CD4-positive, alpha-beta T cell treated with Interleukin-6 for 4 hours (primary cell): ENCODE measurements at places on chromosomes 6 and 20.

DNA sequence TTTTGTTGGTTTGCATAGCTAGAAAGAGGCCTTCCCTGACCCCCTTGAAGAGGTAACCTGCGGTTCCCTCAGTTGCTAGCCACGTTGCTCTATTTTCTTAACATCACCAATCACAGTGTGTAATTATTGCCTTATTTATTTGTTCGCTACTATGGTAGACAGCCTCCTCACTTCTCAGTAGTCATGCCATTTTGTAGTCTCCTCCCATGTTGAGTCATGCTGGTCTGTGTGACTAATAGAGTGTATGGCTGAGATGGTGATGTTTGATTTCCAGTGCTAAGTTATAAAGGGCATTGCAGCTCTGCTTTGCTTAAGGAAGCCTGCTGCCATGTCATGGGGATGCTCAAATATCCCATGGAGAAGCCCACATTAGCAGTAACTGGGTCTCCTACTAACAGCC, 236.6 kb upstream of the CHD6 start:
- no peak for DNase-seq

DNA sequence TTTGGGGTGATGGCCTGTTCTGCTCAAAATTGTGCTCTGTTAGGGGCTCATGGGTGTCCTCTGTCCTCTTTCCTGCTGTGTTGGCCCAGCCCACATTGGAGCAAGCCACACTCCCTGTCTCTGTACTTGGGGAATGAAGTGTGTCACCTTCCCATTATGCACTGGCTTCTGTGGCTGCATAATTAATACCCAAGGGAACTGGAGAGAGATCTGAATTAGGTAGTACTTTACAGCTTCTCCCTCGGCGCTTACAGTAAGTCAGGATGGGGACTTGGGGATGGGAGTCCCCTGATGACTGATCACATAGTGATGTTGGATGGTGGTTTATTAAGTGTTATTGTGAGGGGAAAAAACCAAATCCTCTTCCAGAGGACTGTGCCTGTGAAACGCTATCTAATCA, 116.6 kb downstream of the FOXO3 start:
- DNase-seq: no peak

GRCh38 chr20:25087186-25087929, 5.4 kb upstream of the VSX1 start:
- no peak for DNase-seq

DNA sequence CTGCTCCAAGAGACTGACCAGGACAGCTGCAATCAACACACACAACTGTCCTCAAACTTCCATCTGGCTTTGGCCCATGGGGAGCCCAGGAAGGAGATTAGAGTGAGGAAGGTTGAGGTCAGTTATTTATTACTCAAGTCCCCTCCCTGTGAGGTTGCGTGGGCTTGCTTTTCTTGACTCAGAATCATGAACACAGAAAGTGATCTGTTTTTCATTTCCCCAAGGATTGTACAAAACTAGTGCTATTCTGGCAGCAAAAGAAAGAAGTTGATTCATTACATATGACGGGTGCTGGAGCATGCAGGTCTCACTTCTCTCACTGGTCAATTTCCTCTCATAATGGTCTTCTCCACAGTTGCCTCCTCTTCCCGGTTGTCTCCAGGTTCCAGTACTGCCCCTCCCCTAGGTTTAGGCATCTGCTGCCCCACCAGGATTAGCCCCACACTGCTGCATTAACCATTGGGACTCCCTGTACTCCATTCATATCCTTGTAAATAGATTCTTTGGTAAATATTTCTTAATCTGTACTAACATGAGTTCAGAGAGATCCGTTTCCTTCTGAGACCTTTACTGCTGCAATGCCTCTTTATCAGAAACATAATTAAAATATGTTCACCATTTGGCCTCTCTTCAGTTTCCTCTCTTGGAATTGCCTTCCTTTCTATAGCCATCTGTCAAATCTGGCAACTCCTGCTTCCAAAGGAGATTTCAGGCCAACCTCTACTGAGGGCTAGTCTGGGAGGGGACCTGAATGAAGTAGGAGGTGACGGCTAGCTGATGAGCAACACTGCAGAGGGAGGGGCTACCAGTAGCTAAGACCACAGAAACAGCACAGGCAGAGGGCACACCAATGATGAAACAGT, 888.8 kb downstream of the QKI start:
- no peak for DNase-seq

DNA sequence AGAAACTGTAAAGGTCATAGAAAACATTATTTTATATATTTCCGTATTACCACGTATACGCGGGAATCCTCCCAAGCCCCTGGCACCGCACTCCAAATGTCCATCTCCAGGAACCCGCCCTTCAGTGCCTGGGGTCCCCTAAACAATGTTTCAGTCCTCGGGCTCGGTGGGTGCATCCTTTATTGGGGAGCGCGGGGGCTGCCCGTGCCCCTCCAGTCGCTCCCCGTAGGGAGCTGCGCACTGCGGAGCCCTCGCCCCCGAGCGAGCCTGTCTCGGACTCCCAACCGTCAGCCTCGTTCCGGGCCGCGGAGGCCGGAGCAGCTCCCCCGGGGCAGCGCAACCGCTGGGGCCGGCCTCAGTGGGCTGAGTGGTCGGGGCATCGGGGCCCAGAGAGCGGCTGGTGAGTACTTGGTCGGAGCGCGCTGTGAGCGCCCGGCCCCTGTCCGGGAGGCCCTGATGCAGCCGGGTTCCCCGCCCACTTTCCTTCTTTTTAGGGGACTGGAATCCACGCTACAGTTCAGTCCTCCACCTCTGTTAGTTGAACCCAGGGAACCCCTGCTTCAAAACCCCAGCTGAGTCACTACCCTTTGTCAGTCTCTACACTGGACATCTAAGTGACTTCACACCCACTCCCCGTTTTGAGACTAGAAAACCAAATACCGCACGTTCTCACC, at the start of gene DNAH8:
Gene DNAH8 (plus strand): TSS at position 296 of the 674 bp plus-strand sequence. CDS start 7,499 bp downstream, outside the sequence.
- peak; percentile 13 for DNase-seq

DNA sequence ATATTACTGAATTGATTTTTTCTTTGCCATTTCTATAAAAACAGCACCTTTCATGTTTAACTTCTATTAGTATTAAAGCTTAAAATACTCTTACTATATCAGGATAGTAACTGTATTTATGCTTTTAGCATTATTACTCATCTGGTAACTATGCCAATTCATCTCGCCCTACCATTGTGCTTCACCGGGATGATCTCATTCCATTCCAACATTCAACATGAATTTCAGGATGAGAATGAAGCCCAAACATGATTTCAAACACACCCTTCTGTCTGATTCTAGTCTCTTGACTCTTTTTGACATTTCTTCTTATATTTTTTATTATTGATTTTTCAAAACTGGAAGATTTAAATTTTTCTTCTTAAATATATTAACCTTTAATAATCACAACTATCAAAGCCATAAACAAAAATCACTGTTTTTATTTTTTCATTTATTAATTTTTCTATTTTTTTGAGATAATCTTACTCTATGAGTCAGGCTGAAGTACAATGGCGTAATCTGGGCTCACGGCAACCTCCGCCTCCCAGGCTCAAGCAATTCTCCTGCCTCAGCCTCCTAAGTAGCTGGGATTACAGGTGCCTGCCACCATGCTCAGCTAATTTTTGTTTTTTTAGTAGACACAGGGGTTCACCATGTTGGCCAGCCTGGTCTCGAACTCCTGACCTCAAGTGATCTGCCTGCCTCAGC, 46.7 kb downstream of the GJA1 start:
- no peak for DNase-seq

DNA sequence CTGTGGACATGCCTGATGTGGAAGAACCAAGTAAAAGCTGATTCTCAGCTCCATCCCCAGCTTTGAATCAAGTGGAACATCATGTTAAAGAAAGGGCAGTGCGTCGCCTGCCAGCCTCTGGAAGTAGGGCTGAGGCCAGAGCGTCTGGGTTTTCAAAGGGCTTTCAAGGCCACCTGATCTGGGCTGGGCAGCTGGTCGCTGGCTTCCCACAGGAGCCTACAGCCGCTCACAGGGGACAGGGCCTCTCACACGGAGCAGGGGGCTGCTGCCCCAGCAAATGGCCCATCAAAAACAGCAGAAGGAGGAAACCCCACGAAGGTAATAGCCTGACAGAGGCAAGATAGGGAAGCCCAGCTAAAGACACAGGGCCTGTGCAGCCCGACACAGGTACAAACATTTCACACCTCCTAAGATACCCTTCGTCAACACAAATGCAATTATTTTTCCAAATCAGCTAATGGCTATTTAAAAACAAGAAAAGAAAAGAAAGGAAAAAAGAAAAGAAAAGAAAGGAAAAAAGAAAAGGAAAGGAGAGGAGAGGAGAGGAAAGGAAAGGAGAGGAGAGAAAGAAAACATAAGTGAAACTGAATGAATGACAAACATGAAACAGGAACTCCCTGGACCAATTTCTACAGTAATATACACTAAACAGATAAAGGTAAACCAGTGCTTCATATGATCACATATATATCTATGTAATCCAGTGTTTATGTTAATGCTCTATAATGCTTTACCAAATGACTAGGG, 24.8 kb downstream of the RRBP1 start:
- no peak for DNase-seq

- no peak for DNase-seq
Measured at GRCh38 chr6:1278061-1278720, 33.7 kb upstream of the FOXQ1 start.

DNA sequence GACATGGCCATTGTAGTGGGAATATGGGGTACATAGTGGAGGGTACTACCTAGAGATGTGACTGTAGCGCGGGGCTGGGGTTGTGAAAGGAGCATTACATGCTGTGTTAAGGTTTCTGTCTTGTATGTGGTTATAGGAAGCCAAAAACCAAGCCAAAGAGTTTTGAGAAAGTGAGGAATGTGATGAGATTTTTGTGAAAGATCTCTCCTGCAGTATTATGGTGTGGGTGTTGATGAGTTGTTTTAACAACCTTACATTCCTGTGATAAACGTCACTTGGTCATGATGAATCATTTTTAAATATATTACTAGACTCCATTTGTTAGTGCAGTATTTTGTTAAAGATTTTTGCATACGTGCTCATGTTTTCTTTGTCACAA, 48.9 kb downstream of the ZFAND3 start:
- DNase-seq: no peak

DNA sequence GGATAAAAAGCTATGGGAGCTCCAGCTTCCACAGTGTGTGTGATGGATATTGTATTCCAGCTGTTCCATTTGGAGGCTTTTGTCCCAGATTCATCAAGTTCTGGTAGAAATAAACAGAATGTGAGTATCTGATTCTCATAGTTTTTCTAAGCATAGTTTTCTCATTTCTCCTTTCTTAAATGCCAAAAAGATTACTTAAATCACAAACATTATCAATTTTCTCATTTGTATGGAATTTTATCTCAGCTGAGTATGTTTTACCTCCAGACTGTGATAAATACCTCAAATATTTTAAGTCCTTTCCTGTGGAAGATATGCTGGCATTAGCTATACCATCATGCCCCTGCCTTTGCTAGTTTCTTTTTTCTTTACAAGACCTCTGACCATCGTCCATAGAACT, 767.3 kb downstream of the TFAP2A start:
- no peak for DNase-seq

DNA sequence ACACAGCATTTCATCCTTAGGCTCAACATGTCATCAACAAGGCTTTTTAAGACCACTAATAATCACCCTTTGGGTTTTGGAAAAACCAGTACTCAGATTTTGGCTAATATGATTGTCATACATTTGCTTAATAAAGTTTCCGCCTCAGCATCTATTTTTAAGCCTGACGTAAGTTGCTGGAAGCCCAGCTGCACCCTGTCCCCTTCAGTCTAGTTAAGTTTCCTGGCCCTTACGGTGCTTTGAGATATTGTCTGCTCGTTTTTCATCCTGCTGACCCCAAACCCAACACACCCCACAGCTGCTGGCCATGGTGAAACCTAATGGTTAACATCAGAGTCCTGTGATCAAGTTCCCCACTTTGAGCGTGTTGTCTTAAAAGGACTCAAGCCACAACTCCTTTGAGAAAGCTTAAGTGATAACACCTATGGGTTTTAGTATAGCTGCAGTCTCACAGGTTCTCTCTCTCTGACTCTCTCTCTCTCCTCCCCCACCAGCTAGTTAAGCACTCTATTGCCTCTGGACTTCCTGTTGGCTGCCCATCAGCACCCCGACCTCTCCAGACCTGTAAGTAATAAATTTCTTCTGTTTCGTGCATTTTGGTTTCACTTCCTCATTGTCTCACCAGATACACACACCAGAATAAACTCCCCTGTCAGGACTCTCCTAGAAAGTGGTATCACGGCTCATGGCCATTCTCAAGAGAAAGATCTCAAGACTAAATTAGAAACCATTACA, 802.0 kb downstream of the C6orf118 start:
- DNase-seq: no peak

- DNase-seq: no peak
Measured at GRCh38 chr6:116530436-116530835, 15.0 kb downstream of the TRAPPC3L start.

DNA sequence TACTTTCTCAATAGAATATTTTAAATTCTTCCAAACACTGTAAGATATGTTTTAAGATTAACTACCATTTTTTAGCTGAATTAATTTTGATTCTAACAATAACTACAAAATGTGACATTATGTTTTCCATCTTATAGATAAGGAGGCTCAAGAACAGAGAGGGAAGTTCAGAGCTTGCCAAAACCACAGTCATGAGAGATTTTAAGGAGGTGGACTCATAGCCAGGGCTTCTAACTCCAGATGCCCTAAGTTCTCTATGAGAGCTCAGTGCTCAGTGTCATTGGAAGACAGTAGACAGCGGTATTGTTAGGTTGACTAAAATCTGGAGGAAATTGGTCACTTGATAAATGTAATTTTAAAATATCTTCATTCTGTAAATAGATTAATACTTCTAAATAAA, 144.2 kb downstream of the PACRG start:
- no peak for DNase-seq

GRCh38 chr6:152993431-152993830, 9.1 kb downstream of the MTRF1L start:
- DNase-seq: no peak

- peak; percentile 15 for DNase-seq
Measured at GRCh38 chr6:3195695-3196497, 31.6 kb downstream of the TUBB2B start.

DNA sequence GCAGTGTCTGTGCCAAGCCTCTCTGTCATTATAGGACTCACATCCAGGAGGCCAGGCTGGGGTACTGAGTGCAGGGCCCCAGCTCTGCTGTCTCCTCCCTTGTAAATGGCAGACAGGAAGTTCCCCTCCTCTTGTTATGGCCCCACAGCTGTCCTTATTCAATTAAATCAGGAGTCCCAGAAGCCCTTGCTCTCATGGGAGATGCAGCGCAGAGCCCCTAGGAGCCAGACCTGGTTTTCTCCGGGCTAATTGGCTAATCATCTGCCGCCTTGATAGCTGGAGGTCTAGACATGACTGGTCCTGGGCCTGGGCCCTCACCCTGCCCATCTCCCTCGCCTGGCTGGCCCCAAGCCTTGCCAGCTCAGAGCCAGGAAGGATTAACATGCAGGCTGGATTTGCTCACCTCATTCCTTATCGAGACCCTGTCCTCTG, 172.0 kb downstream of the VEGFA start:
- DNase-seq: no peak
